Fibroblast of skin of scalp (primary cell): ENCODE measurements at places on chromosomes 6 and 20.

DNA sequence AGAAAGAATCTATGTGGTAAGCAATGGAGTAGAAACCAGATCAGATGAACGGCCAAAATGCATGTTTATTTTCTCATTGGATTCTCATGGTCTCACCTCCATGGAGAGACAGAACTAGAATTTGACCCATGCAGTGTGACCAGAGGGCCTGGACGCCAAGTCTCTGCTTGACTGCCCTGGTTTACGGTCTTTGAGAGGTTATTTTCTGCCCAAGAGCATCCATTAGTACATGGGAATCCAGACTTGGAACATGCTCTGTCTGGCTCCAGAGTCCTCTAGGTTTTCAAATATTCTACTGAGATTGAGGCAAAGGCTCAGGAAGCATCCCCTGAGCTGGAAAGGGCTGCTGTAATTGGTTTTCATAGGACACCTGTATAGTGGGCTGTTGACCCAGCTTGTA, 45.5 kb upstream of the UST start:
- DNase-seq: no peak

DNA sequence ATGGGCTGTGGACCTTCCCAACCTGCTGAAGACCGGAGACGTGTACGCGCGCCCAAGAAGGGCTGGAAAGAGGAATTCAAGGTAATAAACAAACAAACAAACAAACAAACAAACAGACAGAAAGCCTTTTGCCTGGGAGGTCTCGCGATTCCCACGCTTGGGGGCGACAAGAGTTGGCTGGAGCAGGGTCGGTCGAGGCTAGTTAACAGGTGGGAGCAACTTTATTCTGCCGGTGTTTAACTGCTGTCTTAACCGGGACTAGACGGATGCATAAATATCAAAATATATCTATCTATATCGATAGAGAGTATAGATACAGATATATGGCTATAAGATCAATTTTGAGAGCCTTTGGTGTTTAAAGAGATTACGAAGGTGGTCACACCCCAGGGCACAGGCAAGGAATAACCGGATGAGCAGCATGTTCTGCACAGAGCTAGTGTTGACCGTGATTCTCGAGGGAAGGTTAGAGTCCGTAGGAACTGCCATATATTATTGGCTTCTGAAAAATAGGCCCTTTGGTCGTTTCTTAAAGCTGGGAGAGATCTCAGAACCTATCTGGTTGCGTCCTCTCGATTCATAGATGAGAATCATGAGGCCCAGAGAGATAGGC, 514 bp downstream of the STMND1 start:
- no peak for DNase-seq

- no peak for DNase-seq
These were observed 141.7 kb upstream of the RPS6KA2 start for GRCh38 chr6:166768761-166769160.

DNA sequence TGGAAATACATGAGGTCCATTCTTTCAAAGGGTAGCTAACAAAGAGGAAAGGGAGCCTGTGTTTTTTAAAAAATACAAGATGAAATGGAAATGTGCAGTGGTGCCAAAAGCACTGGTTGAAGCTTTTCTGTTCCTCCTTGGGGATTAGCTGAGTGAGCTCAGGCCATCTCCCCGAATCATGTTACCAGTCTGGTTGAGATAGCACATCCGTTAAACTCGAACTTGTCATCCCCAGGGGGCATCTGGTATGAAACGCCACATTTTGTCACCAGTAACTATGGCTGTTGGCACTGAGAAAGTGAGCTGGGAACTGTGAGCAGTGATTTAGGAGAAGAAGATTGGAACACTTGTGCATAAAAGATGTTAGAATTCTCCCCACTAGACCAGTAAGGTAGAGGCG, 196.2 kb downstream of the SAMD5 start:
- no peak for DNase-seq

DNA sequence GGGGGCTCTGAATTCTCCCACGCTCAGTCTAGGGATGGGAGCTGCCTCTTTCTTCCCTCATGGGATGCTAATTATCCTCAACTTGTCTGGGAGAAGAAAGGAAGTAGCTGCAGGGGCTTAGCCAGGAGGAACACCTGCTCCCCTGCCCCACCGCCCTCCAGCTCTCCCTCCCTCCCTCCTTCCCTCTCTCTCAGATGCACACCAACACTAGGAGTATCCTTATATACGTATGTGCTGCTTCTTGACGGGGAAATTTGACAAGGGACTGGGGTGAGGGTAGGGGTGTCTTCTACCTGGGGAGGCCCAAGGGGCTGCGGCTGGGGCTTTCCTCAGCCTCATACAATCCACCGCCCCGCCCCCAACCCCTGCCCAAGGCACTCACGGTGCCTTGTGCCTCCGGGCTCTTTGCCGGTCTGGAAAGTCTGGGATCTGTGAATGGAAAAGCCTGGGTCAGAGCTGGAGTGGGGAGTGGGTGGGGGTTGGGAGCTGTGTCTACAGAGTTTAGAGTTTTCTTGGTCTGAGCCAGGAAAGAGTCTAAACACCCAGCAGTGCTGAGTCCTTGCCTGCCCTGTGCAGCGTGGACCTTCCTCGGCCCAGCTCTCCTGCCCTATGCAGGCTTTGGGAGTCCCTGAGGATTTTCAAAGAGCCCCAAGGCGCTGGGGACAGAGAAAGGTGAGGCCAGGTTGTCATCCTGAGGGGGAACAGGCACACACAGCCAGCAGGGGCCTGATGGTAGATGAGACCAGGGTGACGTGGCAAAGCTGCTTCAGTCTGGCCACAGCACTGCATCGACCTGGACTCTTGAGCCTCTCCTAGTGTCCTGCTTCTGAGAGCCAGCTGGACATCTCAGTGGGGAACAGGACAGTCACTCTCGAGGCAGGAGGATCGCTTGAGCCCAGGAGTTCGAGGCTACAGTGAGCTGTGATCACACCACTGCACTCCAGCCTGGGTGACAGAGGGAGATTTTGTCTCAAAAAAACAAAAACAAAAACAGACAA, 29.3 kb upstream of the EMILIN3 start:
- DNase-seq: no peak
